HT1080 (cell line): ENCODE measurements at places on chromosomes 7 and 10.

DNA sequence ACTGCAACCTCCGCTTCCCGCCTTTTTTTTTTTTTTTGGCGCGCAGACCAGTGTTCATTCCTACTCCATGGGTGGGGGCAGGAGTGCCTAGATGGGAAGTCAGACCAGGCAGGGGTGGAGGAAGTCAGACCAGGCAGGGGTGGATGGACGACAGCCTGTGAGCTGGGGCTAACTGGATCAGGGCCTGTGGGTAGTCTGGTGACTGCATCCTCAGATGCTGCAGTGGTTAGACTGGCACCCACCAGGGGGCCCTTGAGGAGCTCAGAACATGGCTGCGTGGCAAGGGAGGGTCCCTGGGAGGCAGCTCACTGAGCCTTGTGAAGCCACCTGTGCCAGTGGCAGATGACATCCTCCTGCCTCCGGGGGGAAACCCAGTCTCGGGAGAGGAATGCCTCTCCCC, 35.1 kb downstream of the RCC1L start:
- DNase-seq = no peak

DNA sequence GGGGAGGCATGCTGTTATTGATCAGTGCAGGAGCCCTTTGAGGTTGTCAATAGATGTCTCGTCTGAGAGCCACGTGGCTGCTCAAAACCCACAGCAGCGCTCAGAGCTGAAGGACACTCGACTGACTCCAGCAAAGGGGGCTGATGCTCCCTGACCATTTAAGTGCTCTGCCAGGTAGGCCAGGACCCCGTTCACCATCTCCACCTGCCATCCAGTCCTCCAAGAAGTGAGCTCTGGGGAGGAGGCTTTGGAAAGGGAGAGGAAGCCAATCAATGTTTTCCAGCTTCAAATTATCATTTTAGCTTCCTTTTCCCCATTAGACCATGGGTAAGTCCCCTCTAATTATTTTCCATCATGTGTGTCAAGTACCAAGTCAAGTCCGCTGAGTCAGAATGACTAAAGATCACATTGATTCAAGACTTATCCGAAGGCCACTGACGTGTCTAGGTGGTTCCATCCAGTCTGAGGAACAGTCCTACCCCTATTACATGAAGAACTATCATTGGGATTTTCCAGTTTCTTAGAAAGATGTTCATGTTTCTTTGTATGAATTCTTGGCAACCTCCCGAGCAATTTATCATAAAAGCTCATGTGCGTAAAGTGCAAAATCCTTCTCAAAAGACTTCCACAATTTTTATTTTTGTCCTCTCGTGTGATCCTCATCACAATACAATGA, 302.6 kb upstream of the LYZL1 start:
- peak; percentile 70 for DNase-seq

GRCh38 chr7:1767524-1767923, 97.4 kb downstream of the ELFN1 start:
- no peak for DNase-seq

DNA sequence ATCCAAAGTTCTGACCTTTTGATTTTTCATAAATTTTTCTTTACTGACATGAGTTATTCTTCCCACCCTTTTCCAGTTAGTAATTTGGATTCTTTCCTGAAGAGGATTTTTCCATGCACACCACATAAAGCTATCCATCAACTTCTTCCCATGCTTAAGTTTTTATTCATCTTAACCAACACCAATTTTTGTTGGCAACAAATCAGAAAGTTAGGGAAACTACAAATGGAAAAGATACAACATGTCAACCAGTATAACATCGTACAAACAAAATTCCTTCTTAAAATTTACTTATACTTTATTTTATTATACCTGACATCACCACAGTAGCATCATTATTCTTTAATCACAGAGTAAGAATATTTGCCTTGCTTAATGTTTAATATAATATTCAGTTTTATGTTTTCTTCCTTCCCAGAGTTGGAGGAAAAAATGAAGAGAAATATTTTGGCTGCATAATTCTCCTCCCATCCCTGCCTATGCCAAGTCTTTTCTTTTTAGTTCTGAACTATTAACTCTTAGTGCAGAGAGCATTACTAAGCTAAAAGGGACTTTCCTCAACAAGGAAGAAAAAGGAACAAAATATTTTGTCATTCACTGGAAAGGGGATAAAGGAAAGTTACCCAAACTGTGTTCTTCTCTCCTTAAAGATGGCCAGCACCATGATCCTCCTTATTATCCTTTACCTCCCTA, 67.5 kb upstream of the MEOX2 start:
- no peak for DNase-seq

GRCh38 chr7:39453743-39454355, 112.4 kb upstream of the YAE1 start:
- DNase-seq = peak; percentile 42
